ENCODE measurements at places on chromosomes 11 and 22.

DNA sequence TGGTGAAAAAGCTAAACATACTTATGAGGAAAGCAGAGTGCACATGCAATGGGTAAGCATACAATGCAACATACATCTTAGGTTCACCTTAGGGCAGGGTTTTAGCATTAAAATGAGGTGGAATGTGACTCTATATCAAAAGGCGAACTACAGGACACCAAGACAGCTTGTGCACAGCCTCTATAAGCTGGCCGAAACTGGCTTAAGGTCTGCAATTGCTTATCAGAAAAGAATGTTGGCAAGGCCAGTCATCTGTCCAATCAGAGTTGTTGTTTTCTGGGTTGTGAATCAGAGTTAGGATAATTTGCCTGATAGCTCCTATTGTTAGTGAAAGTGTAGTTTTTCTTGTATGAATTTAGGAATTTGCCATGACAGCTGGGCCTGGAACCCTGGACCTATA is 76.5 kb downstream of the LRRC4C start:
- no peak for DNase-seq

- no peak for DNase-seq
These were observed 33.3 kb downstream of the ABTB2 start for GRCh38 chr11:34324466-34324865.

DNA sequence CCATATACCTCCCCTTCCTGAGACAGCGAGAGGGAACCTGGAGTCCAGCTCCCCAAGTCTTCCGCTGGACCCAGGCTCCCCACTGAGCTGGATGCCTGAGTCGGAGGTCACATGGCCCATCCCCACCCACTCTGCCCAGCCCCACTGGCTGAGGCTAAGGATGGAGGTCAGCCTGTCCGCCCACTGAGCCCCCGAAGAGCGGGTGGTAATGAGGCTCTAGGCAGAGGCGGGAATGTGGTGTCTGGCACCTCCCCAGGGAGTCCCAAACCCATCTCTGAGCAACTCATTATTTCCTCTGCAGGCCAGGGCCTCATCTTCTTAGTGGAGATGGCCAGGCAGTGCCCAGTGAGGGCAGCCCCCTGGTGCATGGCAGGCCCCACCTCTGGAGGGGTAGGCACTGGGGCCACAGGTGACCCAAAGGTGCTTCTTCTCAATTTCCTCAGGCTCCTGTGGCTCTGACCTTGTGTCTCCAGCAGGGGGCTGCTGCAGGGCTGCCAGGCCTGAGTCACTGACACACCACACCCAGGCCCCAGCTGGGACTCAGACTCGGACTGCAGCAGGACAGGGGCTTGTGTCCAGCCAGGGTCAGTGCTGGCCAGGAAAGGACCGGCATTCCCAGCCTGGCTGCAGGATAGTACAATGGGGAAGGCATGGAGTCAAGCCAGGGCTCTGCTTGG is 10.2 kb upstream of the PDE2A start:
- peak; percentile 89 for DNase-seq

DNA sequence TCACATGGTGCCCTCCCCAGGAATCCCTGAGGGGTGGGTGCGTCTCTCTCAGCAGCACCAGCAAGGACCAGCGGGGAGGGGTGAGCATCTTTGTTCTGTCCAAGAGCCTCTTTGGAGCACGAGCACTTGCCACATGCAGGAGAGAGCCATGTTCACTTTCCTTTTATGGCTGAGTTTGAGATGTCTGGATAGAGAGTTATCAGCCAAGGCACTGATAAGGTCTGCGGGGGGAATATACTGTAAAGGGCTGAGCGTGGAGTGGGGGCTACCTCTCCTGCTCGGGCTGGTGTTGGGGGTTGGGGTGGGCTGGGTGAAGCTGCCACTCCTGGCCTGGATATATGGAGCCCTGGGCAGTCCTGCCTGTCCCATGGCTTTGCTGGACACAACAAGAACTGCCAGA is 34.9 kb upstream of the CCDC188 start:
- DNase-seq: no peak

GRCh38 chr11:67645521-67646461 is 4.7 kb downstream of the ACY3 start:
- no peak for DNase-seq

GRCh38 chr11:123233280-123233974 is 38.4 kb upstream of the CLMP start:
- DNase-seq: no peak

GRCh38 chr22:27274770-27275449 is 526.6 kb downstream of the MN1 start:
- no peak for DNase-seq

- no peak for DNase-seq
These were observed 97.8 kb downstream of the OSBP2 start for GRCh38 chr22:30792456-30792855.

GRCh38 chr11:43341159-43341558 is 17.6 kb upstream of the TTC17 start:
- DNase-seq: no peak

GRCh38 chr11:60566776-60567175 is 51.6 kb downstream of the MS4A13 start:
- DNase-seq: no peak

GRCh38 chr11:133064152-133064877 is 468.0 kb downstream of the OPCML start:
- peak; percentile 93 for DNase-seq

- no peak for DNase-seq
These were observed 7.1 kb upstream of the ENDOD1 start for GRCh38 chr11:95082576-95083001.

GRCh38 chr11:69293819-69294505 is at the start of gene MYEOV:
TSS of gene MYEOV (plus strand) at chr11:69294155. CDS start at chr11:69295355, 1,200 bp downstream.
- DNase-seq: peak; percentile 68

DNA sequence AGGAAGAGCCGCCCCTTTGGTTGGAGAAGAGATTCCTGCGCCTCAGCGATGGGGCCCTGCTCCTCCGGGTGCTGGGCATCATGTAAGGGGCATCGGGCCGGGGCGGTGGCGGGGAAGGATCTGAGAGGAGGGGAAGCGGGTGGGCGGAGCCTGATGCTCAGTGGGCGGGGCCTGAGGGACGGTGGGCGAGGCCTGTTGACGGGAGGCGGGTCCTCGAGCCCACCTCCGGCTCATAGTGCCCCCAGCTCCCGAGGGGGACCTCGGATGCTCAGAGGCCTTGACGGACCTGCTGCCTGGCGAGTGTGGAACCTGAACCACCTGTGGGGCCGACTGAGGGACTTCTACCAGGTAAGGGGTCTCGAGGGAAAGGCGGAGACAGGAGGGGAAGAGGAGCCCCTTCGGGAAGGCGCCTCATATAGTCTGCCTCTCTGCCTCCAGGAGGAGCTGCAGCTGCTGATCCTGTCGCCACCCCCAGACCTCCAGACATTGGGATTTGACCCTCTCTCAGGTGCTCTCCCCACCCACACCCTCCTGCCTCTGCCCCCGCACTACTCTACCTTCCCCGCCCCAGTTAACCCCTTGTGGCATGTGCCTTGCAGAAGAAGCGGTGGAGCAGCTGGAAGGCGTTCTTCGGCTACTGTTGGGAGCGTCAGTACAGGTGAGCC is 799 bp downstream of the CCDC88B start:
- peak; percentile 33 for DNase-seq

- DNase-seq: no peak
These were observed 178.5 kb downstream of the ARHGAP42 start for GRCh38 chr11:100865443-100866065.

DNA sequence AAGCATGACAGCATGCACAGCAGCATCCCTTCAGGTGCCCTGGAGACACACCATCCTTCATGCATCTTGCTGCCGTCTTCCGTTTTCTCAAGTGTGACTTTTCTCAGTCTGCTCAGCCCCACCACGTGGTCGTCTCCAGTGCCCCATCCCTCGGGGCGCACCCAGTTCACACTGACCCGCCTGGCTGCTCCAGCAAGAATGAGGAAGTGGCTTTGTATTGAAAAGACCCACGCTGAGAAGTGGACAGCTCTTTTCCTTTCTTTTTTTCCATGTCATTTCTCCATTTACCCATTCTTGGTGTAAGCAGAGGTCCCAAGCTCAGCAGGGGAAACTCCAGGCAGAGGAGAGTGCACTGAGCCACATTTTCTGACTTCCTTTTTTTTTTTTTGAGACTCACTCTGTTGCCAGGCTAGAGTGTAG is 14.5 kb downstream of the SERPINH1 start:
- peak; percentile 76 for DNase-seq

DNA sequence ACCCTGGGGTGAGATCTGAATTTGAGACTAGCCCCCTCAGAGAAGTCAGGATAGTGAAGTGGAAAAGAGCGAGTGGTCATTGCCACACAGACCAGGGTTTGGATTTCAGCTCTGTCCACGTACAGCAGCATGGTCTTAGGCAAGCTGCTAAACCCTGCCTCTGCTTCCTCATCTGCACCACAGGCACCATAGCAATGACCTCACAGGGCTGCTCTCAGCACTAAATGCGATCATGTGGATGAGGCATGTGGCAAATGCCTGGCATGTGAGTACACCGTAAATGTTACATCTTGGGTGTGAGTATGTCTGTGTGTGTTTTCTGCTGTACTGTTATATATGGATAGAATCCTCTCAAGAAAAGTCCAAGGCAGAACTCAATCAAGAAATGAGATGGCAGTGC is 15.8 kb downstream of the NAV2 start:
- DNase-seq: no peak

- DNase-seq: peak; percentile 89
These were observed 9.2 kb downstream of the FBLN1 start for GRCh38 chr22:45511847-45512261.

All from GM03348 (cell line).